ENCODE measurements at places on chromosomes 5 and 9.

DNA sequence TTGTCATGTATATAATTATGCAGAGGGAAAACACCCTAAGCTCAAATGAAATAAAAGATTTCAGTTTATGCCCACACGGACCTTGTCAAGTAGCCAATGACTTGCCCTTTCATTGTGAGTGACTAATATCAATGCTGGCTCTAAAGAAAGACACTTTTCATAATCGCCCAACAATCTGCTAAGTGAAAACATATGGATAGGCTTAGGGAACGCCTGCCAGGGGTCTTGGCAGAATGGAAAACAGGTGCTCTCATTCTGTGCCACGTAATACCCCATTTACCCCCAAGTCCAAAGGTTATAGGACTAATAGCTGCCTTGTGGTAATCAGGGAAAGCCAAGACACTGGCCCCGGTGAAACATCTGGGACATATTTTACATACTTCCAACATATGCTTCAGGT is 157.7 kb downstream of the SLF1 start:
- no peak for DNase-seq

GRCh38 chr9:126722922-126723806 is 81.7 kb upstream of the ZBTB43 start:
- no peak for DNase-seq

DNA sequence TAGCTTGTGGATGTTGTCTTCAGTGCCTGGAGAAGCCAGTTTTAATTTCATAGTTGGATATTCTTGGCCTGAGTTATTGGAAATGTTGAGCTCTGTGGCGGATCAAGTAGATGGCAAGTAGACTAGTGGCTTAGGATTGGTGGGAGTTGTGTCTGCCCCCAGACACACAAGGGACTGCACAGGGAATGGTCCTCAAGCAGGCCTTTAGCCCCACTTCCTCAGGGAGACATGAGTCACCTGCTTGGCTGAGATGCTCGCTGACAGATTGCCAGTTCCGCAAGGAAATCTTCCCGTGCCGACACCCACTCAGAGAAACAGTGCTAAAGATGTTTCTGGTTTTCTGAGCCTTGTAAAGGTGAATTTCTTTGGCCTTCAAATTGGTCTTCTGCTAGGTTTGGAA is 18.8 kb upstream of the CATSPER3 start:
- DNase-seq: no peak

- no peak for DNase-seq
These were observed 26.5 kb downstream of the LIX1 start for GRCh38 chr5:97115932-97116331.

GRCh38 chr5:50691399-50692016 is 25.1 kb downstream of the PARP8 start:
- no peak for DNase-seq

DNA sequence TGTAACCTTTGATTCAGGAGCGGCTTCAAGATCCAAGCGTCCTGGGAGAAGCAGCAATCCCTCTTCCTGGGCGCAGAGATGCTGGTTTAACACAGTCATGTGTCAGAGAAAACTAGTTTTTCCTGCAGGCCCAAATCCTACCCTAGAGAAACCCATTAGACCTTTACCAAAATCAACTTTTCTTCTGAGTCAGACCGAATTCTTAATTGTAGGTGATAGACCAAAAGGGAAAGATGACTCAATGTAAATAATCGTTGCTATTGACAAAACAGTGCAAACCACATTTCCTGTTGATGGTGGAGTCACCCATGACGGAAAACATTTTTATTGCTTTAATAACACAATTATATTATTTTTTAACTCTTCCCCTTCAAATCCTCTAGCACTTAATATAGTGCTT is 40.1 kb downstream of the SLC1A1 start:
- DNase-seq: no peak

- DNase-seq: no peak
These were observed 8.8 kb downstream of the SLC12A7 start for GRCh38 chr5:1103093-1103492.

DNA sequence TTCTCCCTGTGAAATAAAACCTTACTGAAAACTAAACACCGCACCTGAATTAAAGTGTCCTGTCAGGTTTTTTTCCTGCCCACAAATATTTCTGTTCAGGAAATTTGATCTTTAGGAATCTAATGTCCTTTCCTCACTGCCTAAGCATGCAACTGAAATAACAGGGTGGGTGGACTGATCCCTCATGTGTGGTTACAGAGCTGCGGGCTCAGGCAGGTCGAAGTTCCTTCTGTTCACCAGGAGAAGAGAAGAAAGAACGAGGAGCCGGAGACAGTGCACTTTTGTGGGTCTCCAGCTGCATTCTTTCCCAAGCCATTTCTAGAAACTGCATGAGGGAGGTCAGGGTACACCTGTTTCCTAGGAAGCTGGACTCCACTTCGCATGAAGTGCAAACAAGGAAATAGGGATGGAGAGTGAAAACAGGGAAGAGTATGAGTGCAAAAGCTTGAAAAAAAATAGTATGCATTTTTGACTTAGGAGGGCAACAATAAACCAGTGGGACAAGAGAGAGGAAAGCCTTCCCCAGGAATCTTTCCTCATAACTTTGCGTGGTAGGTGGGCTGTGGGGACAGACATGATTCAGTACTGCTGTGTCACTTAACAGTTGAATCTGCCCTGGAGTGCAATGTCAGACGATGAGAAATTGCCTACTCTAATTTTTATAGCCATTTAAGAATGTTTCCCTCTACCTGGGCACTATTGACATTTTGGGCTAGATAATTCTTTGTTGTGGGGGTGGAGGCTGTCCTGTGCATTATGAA is 60.3 kb downstream of the GCNT1 start:
- DNase-seq: no peak

GRCh38 chr5:156824241-156824640 is 25.9 kb upstream of the PPP1R2B start:
- no peak for DNase-seq

DNA sequence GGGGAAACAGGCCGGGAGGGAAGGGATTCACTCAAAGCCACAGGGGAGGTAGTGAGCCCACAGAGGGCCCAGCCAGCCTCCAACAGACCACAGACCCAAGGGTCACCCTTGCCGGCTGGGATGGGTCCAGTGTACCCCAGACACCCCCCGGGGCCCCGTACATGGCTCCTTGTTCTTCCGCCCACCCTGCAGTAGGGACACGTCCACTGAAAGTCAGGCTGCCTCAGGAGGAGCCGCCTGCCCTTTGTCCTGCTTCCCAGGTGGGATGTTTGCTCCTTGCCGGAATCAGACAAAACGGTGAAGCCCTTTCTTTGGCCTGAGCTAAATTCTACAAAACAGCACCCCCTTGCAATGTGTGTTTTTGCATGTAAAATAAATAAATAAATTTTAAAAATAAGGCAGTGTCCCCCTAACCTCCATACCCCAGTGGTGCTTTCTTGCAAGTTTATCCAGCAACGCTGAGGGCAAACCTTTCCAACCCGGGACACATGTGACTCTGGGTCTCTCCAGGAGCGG is 25.8 kb downstream of the LHX3 start:
- DNase-seq: no peak

DNA sequence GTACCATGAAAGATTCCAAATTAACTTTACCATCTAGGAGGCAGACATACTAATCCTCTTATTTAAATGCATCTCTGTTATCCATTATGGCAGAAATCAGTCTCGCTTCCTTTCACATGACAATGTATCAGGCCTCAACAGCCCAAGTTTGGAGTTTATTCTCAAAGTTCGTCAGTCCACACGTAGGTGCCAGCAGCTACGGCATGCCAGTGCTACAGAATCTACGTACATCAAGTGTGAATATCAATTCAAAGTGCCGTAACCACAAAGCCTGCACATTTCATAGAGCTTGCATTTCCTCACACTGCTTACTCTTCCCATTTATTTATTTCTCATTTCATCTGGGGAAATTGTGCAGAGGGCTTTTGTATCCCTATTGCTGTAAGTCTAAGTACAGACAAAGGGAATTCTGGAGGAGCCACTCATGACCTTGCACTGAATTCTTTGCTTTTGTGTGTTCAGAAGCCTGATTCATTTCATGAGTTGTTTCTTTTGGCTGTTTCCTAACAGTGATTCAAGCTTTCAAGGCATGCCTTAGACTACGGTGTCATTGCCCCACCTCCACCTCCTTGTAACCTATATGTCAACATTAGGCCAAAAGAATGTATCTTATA is 10.0 kb downstream of the ENC1 start:
- no peak for DNase-seq

DNA sequence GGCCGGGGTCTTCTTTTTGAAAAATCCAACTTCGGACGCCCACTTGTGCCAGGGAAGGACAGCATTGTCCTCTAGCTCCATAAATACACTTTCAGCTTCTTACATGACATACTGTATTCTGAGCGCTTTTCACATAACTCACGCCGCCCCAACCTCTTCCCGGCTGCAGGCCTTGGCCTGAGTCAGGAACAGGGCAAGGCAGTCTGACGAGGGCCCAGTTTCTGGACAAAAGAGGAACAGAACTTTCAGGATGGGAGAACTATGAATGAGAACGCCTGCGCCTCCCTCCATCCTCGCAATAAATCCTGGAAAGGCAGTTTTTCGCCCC is 650 bp downstream of the DCTN4 start:
- no peak for DNase-seq

GRCh38 chr9:115378758-115379157 is 260.8 kb upstream of the TNC start:
- no peak for DNase-seq

DNA sequence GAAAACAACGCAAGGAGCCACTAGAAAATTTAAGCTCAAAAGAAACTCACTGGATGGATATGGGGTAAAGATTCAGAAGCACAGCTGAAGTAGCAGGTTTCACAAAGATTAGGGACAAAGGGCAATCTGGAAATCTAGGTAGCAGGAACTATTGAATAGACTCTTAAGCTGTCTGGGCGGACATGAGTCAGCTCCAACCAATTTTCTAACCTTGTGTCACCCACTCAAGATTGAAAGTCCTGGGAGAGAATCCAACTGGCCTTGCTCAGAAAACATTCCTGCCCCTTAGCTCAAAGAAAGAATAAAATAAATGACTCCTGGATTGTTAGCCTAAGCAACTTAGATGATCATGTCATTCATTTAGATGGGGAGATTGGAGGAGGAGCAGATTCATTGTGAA is 69.2 kb downstream of the STK32A start:
- no peak for DNase-seq

DNA sequence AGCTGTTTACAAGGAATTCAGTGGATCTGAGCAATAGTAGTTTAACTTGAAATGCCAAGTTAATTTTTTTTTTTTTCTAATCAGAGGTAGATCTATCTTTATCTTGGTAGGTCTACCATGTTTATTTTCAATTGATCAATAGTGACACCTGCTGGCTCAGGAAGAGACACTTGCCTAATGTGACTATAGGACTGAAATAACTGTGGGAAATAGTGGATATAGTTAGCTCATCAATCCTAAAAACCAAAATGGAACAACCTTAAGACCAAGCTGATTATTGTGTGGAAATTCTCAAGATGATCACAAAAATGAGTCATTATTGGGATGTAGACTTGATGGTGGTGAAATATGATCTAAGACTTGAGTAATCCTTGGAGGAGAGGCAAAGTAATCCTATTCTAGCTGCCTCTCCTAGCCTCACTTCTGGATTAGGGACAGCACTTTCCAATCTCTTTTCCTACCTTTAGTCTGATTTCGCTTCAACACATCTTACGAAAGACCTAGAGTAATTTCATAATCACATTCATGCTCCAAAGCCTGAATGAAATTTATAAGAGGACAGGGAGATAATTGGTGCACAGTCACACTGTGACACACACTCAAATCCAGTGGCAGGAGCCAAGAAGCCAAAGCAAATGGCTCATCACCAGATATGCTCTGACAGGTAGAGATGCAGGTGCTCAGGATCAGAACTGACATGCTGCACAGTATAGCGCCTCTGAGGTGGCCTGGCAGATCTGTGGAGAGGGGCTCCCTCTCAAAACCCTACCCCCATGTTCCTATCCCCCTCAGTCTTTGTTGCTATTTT is 156.3 kb downstream of the HMHB1 start:
- DNase-seq: peak; percentile 34

- no peak for DNase-seq
These were observed 5.2 kb upstream of the SPINK4 start for GRCh38 chr9:33234511-33235467.

GRCh38 chr5:93461756-93462155 is 119.3 kb downstream of the NR2F1-AS1 start:
- DNase-seq: no peak

DNA sequence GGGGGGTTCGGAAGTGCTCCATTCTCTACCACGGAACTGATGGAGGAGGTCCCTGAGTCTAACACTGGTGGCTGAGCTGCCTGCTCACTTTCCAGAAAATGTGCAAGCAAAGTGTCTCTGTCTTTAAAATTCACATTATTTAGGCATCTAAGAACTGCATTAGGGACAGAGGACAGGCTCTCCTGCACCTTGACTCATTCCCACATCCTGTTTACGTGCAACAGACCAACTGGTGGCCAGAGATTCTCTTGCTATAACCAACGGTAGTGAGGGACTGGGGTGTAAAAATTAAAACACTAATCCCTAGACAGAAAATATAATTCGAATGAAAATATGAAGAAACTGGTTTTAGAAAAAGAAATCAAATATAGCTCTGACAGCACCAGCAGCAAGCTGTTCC is 320.9 kb downstream of the IRX2 start:
- no peak for DNase-seq

GRCh38 chr9:133394687-133395271 is 18.6 kb downstream of the STKLD1 start:
- no peak for DNase-seq

- no peak for DNase-seq
These were observed 47.8 kb downstream of the PLK2 start for GRCh38 chr5:58412081-58412480.

- no peak for DNase-seq
These were observed 561.1 kb upstream of the MEF2C start for GRCh38 chr5:89444088-89444487.

- no peak for DNase-seq
These were observed 969.6 kb upstream of the DMAC1 start for GRCh38 chr9:8769153-8769552.

GRCh38 chr5:73297430-73297829 is 124.4 kb downstream of the TMEM174 start:
- DNase-seq: no peak

- no peak for DNase-seq
These were observed 163.2 kb upstream of the MRPS30 start for GRCh38 chr5:44645502-44645901.

DNA sequence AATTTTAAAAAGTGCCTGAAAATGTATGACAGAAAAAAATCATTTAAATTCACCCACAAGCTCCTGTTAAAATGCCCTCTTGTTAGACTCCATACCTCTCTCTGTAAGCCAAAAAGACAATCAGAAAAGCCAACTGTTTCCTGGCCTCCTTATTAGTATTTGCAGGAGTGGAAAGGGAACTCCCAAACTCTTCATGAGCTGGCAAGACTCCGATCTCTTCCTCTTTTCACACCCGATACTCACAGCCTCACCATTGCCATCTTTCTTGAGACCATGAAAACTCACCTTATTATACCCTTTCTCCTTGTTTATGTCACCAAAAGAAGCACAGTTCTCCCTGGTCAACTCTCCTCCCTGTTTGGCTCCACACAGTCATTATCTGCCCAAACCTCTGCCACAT is 197.8 kb downstream of the DMAC1 start:
- DNase-seq: no peak

DNA sequence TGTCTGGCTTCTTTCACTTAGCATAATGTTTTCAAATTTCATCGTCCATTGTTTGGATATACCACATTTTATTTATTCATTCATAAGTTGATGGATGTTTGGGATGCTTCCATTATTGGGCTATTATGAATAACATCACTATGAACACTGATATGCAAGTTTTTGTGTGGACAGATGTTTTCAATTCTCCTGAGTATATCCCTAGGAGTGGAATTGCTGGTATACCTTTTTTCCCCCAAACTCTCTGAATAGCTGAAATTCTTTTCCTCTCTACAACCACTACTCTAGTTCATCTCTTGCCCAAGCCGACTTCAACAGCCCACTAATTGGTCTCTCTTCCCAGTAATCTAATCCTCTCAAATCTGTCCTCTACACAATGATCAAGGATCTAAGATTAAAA is 4.7 kb upstream of the ZFR start:
- no peak for DNase-seq
